ENCODE measurements at places on chromosomes 3 and 15. TPM values are rescaled to one million over a fixed set of nuclear protein-coding genes. Genes with fewer than 3 reads are reported as not detected.

The PLA2G4F gene
- not detected for total RNA-seq

The SMCO1 gene
- total RNA-seq, result not detected

The ZDHHC3 gene
- total RNA-seq, result 46.9 TPM

The POLQ gene
- 5.8 TPM for total RNA-seq

The VEPH1 gene
- 0.53 TPM for total RNA-seq

The CTDSPL2 gene
- total RNA-seq, result 25.0 TPM

The GNB4 gene
- 17.2 TPM for total RNA-seq
